ENCODE measurements at places on chromosomes 11 and 22.

GRCh38 chr11:109241988-109242536 lies 179.9 kb upstream of the C11orf87 start:
- DNase-seq: no peak

- DNase-seq: no peak
These were observed 22.2 kb upstream of the CTSD start for GRCh38 chr11:1785749-1786413.

DNA sequence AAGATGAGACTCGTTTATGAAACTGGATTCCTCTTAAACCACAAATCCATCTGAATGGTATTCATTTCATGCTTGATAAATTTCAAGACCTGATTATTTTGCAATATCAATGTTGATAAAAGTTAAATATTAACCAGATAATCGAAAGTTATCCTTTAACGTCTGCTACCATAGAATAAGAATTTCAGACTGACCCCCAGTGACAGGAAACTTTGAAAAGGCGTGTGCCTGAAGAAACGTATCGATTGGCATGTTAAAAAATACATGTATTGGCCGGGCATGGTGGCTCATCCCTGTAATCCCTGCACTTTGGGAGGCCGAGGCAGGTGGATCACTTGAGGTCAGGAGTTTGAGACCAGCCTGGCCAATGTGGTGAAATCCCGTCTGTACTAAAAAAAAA lies 13.9 kb downstream of the SCGB1A1 start:
- DNase-seq: no peak

DNA sequence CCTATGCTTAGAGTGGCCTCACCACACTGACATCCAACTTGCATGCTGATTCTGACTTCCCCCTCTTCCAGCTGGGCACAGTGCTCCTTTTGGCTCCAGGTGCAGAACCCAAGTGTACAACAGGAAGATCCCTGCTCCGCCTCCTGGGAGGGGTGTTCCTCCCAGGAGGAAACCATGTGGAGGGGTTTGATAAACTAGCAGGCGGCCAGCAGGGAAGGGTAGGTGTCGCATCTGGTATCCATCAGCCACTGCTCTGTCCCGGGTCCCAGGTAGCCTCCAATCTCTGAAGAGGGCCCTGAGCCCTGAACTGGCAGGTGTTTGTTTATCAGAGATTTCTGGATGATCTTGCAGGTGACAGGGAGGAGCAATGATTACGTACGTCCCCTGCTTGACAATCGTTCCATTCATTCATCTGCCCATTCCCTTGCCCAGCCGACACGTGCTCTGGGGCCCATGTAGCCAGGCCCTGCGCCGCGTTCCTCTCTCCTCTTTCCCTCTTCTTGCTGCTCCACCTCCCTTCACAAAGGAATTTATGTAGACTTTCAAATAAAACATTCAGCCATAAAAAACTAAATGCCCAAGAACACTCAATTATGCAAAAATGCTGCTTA lies 41.2 kb upstream of the MICAL2 start:
- DNase-seq: no peak

GRCh38 chr11:31940371-31941037 lies 129.4 kb upstream of the PAX6 start:
- DNase-seq: no peak

- no peak for DNase-seq
These were observed 7.8 kb downstream of the TBC1D10A start for GRCh38 chr22:30318799-30319419.

DNA sequence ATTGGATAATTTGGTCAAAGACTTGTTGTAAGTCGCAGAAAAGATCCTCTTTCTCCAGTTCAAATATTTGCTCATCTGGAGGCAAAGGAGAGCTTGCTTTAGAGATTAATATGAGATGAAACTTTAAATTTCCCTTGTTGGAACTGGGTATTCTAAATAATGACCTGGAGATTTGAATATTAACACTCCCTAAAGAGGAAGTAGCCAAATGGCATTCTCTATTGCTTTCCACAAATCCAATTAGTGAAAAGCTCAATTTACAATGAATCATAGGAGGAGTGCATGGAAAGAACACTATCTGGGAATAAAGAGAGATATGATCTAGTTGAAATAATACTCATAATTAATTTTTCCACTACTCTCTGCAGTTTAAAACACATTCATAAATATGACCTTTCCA lies 641.6 kb upstream of the TENM4 start:
- DNase-seq: no peak

DNA sequence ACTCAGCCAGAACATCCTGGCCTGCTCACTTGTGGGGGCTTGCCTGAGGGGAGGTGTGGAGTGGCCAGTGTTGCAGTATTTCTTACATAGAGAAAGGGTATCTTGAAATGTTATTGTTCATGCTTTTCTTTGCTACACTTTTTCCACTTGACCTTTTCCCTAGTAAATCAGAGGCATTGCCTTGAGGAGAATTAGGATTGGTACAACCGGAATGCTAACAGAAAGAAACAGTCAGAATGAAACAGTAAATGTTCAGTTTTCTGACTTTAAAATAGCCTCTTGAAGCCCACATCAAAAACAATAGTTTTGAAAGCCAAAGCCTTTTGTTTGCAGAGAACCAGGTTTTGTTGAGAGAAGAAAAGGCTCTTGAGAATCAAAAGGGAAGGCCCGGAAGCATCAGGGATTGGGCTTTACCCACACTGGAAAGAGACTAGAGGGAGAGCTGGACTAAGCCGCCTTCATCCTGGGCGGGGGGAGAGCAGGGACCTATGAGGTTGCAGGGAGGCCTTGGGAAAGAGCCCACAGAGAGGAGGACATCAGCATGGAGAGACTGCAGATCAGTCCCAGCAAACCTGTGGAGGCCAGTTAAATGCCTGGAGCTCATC lies 12.4 kb downstream of the ADM start:
- DNase-seq: no peak

- DNase-seq: no peak
These were observed 28.1 kb downstream of the TENM4 start for GRCh38 chr11:79412761-79413160.

DNA sequence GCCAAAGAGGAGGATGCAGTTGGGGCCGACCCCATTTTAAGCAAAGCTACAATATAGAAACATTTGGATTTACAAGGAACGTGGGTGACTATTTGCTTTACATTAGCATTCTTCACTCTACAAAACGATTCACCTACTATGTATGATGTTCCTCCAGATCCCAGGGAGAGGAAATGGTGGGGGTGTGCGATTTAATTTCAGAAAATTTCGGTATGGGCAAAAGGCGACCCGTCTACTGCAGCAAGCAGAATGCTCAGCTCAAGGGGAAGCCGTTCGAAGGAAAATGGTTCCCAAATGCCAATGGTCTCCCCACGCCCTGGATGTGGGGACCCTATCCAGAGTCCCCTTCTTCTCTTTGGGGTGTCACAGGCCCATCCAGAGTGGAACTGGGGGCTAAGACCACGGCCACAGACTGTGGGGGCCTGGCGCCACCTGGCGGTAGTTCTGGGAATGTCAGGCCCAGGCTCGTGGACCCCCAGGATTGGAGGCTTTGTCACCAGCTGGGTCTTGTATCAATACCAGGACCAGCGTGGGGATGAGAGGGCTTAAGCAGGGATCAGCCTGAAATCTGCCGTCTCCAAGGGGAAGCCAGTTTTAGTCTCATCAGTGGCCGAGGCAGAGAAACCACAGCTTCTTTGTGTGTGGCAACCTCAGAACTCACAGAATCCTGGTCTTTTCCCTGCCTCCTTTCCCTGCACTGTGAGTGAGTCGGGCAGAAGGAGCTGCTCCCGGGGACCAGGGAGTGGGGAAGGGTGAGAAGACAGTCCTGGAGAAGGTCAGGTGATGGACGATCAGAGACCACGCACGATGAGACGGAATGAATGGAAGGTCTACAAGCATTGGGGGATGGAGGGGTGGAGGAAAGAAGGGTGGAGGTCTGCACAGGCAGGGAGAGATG lies 8.4 kb downstream of the LRRC10B start:
- DNase-seq: peak; percentile 65

- no peak for DNase-seq
These were observed 1052.3 kb downstream of the NTM start for GRCh38 chr11:132422722-132423121.

All from stimulated activated CD8-positive, alpha-beta memory T cell treated with anti-CD3 and anti-CD28 coated beads, Interleukin-2, amount 100 ng/mL, for 48 hours (primary cell).